Activated CD4-positive, alpha-beta memory T cell treated with anti-CD3 and anti-CD28 coated beads for 36 hours (primary cell): ENCODE measurements at places on chromosomes 3 and 15. TPM values are rescaled to one million over a fixed set of nuclear protein-coding genes. Genes with fewer than 3 reads are reported as not detected.

GRCh38 chr15:45431511-45431910 lies 53.2 kb upstream of the GATM start:
- no peaks in the 10 kb centered on the region for H3K36me3 ChIP-seq
- no peak overlapping the region for H3K27ac ChIP-seq
- no peak for DNase-seq
- no peak overlapping the region for H3K4me3 ChIP-seq
- H3K4me1 ChIP-seq = peaks cover 2% of the 10 kb centered on the region

GRCh38 chr3:114879059-114880031 lies 267.7 kb downstream of the ZBTB20 start:
- H3K27me3 ChIP-seq = no peaks in the 10 kb centered on the region
- H3K4me1 ChIP-seq = peaks cover 17% of the 10 kb centered on the region
- H3K4me3 ChIP-seq = no peak overlapping the region
- H3K36me3 ChIP-seq = peaks cover 4% of the 10 kb centered on the region
- DNase-seq = no peak

Gene CLDN11
- not detected for total RNA-seq

Gene TGM5
- total RNA-seq = not detected

Gene C15orf62
- 0.39 TPM for total RNA-seq
